WERI-Rb-1 (cell line): ENCODE measurements at places on chromosomes 11 and 22.

GRCh38 chr22:26756675-26757293 lies 99.4 kb downstream of the MIAT start:
- DNase-seq, result peak; percentile 49

GRCh38 chr22:22375576-22376351 lies 131.2 kb downstream of the VPREB1 start:
- DNase-seq, result no peak

- DNase-seq, result no peak
These were observed 13.7 kb upstream of the NXPE2 start for GRCh38 chr11:114664641-114665040.

DNA sequence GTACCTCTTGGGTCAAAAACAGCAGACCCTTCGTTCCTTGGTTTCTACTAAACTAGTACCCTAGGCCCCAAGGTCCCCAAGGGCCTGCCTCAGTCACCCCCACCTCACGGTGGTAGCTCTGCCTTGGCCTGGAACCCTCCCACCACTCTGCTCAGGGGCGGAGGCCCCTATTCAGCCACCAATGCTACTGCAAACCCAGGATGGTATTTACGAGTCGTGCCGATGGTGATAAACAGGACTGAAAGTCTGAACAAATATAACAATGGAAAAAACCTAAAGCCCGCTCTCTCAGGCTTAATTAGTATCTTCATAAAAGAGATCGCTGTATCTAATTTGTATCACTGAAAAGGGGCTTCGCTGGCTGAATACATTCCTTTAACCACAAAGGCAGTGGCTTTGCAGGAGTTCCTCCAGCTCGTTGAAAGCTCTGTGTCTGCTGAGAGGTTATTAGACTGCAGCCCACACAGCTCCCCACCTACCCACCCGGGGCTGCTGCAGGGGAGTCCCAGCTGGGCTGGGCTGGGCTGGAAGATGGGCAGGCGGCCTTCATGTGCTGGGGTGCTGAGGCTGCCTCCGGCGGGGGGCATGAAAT lies 15.2 kb downstream of the SHISAL1 start:
- DNase-seq, result no peak

DNA sequence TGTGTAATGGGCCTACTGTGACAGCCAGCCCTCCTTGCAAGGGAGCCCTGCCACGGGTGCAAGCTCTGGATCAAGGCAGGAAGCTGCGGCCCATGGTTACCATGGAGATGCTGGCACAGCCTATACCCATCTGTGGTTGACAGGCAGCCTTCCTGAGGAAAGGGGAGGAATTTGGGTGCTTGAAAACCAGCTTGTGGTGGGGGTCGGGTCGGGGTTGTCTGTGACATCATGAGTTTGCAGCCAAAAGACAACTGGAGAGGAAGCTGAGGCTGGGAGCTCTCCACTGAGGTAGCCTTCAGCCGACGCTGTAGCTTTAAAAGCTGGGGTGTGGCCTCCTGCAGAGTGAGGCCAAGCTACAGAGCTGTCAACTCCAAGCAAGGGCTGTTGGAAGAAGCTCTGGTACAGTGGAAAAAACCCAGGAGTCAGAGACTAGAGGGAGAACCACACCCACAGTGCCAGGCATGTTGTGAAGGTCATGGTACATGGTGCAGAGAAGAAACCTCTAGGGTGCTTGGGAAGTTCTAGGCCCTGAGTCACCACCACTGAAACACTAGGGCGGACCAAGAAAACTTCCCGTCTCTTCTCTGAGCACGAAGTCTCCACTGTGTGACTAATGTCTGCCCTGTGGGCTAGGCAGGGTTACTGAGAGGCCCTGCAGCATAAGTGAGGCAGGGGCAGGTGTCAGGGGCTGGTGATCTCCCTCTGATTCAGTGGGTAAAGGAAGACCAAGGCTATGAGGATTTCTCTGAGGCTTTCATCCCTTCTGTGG lies 10.8 kb upstream of the LDHA start:
- no peak for DNase-seq

DNA sequence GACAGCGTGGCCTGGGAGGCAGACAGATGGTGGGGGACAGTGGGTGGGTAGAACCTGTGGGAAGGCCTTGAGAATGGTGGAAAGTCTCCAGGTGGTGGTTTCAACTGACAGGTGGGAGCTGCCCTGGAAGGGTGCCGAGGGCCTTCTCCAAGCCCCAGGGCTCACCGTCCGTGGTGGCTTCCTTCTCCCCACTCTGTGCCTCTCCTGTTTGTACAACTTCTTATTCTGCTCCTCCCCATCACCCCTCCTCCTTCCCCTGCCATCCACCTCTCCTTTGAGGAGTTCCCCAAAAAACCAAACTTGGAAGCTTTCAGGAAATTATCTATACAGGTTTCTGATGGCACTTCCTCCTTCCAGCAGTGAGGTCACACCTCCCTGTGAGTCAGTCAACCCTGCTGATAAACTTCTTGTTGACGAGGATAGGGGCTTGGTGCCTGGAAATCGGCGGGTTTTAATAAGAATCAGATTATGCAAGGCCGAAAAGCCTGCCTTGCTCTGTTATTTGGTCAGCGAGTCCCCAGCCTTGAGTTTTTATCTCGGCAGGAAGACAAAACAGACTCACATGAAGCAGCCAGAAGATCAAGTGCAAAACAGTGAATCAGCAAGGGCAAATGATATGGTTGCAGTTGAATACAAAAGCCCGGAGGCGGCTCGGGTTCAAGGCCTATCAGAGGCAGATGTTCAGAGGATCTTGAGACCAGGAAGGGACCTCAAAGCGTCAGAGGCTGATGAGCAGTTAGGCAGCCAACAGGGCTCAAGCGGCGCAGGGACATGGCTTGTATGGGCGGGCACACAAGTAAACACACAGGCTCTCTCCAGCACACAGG lies 9.5 kb upstream of the ST3GAL4 start:
- DNase-seq, result peak; percentile 64

GRCh38 chr11:12075822-12076821 lies 34.3 kb upstream of the MICAL2 start:
- no peak for DNase-seq

GRCh38 chr22:26430600-26430999 lies 1.5 kb downstream of the ASPHD2 start:
- no peak for DNase-seq

DNA sequence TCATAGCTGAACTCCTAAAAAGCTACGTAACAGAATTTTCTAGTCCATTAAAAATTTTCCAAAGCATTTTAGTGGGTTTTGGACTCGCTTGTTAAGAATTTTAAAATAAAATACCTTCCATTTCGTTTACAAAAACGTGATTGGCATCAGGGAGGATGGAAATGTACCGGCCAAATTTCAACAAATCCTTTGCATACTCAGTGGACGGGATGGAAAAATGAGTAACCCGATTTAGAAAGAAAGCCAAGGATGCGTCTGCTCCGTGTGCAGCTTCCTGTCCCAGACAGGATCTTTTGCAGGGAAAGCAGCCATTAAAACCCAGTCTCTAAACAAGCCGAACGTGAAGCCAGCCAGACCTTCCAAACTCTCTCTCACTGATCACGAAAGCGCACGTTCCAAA lies 15.6 kb downstream of the TMEM184B start:
- DNase-seq, result no peak

GRCh38 chr11:6734616-6735015 lies 37.2 kb downstream of the OR2AG2 start:
- no peak for DNase-seq
